ENCODE measurements at places on chromosomes 2 and 18.

GRCh38 chr2:207594264-207594663 lies 30.9 kb downstream of the METTL21A start:
- DNase-seq, result no peak

- no peak for DNase-seq
These were observed 94.8 kb downstream of the RHOB start for GRCh38 chr2:20541651-20542050.

DNA sequence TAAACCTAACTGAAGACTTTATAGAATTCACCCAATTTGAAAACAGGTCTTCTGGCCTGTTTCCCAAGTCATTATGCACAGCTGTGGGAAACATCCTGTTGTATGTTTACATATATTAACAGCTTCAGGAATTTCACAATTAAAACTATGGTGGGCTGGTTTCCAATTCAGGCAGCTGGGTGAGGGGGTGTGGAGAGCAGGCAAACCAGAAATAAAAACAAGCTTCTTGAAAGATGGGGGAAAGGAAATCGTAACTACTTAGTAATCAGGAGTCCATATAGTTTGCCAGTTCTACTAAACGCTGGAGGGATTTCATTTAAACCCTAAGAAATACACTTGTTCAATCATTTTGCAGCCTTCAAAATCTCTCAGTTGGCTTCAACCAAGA lies 22.8 kb downstream of the ATP8B1 start:
- DNase-seq, result no peak

GRCh38 chr2:119024568-119024967 lies 82.6 kb downstream of the MARCO start:
- DNase-seq, result no peak

- no peak for DNase-seq
These were observed 36.1 kb upstream of the B3GNT7 start for GRCh38 chr2:231359441-231359840.

DNA sequence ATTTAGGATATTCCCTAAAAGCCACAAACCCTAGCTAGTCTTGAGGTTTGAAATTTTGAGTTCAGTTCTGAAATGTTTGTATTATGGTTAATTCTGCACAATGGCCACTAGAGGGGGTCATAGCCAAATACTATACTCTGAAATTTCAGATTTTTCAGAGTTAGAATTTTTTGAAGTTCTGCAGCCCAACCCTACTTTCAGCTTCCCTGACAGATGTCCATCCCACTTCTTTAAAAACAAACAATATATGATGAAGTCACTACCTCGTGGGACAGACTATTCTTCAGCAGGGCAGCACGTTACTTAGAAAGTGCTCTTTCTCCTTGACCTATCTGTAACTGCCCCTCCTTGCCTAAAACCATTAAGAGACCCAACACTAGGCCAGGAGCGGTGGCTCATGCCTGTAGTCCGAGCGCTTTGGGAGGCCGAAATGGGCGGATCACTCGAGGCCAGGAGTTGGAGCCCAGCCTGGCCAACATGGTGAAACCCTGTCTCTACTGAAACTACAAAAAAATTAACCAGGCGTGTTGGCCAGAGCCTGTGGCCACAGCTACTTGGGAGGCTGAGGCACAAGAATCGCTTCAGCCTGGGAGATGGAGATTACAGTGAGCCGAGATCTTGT lies 48.2 kb upstream of the PAPOLG start:
- DNase-seq, result no peak

- DNase-seq, result no peak
These were observed 12.7 kb downstream of the GCKR start for GRCh38 chr2:27509326-27509725.

GRCh38 chr2:198471291-198471690 lies 666.9 kb downstream of the PLCL1 start:
- DNase-seq, result no peak

DNA sequence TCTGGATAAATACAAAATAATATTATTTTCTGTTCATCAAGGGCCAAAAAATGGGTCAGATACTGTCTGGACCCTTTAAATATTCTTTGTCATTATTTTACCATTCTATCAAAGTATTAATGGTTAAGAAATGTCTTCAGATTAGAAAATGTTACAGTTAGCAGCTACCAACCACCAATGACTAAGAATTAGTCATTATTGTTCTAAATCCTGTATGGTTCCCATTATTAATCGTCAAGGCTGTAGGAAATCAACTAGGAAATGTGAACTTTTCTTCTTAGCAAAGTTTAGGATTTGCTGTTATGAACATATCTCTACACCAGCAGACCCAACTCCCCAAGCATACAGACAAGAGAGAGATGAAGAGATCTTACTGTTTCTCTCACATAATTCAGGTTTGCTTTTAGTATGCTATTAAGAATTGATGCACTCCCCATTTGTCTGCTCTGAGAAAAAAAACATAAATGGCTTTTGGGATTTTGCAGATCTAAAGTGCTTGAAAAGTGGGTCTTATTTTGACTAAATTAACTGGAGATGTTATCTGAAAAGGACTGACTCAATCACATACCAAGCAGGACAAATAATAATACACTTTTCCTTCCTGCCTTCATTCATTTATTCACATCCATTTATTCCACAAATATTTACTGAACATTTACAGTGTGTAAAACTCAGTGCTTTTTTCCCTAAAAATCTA lies 147.7 kb downstream of the PPP1R1C start:
- no peak for DNase-seq

GRCh38 chr2:47069628-47070154 lies 85.4 kb downstream of the STPG4 start:
- DNase-seq, result peak; percentile 99

DNA sequence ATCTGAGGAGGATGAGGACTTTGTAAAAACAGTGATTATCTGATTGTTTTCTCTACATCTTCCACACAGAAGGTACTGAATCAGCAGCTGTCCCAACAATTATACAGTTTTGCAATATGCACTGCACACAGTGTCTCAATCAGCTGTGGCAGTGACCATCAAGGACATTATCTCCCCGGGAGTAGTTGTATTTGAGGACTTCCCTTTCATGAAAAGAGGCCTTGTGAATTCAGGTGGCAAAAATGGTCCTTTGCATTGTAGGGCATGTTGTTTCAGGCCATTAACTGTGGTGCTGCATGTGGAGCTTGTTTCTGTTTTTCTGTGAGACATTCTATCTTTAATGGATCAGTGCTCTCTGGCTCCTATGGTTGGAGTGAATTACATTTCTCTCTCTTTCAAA lies 779.4 kb upstream of the FSHR start:
- no peak for DNase-seq

GRCh38 chr18:28407681-28408080 lies 230.8 kb upstream of the CDH2 start:
- no peak for DNase-seq

DNA sequence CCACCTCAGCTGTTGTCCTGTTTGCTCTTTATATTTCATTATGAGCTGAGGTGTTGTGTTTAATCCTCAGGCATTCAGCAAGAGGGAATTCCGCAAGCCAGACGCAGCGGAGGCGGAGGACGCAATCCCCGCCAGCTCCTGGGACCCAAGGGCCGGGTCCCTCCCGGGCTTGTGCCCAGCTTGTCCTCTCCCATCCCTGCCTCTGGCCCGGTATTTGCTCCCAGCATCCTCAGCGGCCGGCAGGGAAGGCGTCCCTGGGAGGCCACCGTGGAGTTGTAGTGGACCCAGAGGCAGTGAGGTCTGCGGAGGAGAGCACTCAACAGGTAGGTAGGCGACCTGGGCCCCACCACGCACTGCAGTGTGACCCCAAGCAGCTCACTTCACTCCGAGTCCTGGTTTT lies 42.5 kb upstream of the FOSL2 start:
- no peak for DNase-seq

GRCh38 chr2:44909831-44910230 lies 31.7 kb upstream of the SIX3 start:
- no peak for DNase-seq

GRCh38 chr2:45067859-45068570 lies 58.8 kb upstream of the SIX2 start:
- no peak for DNase-seq

DNA sequence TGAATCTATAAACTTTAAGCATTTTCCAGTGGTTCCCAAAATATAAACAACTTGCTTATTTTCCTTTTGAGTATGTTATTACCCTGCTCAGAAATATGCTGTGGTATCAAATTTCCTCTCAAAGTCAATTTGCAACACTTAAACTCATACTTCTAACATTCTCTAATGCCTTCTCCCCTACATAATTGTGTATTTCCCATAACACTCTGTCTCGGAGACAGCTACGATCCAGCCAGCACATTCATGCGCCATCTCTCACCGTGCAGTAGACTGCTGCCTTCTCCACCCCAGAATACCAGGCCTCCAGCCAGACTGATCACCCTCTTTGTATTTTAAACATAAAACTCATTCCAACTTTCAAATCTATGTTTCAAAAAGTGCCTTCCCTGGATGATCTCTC lies 41.8 kb downstream of the TIMM21 start:
- DNase-seq, result no peak
